T-helper 9 cell (primary cell): ENCODE measurements at places on chromosomes 13 and 19.

DNA sequence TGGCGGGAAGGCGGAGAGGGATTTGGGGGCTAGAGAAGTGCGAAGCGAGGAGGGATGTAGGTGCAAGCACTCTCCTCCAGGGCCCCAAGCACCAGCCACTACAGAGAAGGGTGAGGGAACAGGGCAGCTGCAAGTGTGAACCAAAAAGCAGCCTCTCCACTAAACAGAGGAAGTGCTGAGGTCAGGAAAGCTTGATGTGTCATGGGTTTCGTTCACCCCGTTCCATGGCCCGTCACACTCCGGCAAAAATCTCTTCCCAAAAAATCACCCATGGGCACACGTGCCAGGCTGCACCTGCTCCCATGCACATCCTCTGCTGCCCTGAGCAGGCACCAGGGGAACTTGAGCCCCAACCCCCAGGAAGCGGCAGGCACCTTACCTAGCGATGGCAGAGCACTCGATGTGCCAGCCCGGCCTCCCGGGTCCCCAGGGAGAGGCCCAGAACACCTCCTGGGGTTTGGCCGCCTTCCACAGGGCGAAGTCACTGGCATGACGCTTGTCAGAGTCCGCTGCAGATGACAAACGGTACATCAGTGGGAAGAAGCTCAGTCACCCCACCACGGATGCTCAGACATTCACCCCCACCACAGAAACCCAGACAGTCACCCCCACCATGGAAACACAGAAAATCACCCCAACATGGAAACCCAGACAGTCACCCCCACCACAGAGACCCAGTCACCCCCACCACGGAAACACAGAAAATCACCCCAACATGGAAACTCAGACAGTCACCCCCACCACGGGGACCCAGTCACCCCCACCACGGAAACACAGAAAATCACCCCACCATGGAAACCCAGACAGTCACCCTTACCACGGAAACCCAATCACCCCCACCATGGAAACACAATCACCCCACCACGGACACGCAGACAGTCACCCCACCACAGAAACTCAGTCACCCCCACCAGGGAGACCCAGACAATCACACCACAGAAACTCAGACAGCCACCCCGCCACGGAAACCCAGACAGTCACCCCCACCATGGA, 29.0 kb downstream of the CARS2 start:
- DNase-seq = no peak

- DNase-seq = no peak
Observed at GRCh38 chr13:112905990-112906641, 62.9 kb upstream of the MCF2L start.

DNA sequence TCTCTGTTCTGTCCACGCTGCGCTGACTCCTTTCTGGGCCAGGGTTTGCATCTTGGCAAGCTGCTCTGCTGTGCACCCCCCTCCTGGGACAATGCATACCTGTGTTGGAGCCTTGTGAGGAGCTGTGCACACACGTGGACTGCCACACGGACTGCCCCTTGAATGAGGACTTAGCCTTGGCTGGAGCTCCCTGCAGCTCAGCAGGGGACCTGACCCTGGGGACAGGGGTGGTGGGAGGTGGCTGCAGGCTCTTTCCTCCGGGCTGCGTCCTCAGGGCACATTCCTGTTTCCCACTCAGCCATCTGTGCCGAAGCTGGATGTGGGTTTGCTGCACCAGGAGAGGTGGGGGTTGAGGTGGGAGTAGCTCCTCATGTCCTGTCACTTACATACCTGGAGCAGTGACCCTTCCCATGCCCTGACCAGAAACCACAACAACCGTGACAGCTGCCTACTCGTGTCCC, 8.2 kb downstream of the RAB11B start:
- DNase-seq = no peak

DNA sequence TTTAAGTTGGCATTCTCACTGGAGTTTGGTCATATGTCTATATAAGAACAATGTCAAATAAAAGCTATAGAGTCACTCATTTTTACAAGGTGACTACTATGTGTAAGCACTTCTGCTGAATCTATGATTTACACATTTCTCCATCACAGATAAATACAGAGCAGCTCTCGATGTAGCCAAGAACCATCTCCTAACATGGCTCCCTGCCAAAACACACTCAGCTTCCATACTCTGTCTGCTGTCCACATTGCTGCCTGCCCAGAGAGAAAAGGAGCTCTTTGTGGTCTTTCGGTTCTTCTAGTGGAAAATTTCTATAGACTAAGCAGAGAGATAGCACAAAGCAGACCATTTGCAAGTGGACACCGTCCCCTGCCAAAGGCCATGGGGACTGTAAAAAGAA, 190.9 kb upstream of the KLF12 start:
- DNase-seq = no peak

- DNase-seq = peak; percentile 77
Observed at GRCh38 chr19:39402346-39403300, 4.0 kb upstream of the ZFP36 start.

GRCh38 chr19:6632002-6632621, 37.8 kb downstream of the TNFSF14 start:
- DNase-seq = peak; percentile 79

DNA sequence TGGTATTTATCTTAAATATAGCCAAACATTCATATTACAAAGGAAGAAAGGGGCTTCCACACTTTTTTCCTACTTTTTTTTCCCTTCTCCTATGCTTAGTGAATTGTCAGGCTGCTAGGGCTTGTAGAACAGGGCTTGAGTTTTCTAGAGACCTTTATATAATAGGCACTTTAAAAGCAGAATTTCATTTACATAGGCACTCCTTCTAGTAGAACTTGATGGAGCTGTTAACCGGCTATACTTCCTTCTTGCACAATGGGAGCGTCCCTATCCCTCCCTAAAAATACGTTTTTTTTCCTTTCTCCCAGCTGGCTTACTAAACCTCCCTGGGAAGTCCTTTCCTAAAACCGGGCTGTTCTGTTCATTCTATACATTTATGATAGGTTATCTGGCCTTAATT, 1.1 kb downstream of the TRIM13 start:
- DNase-seq = no peak

- DNase-seq = no peak
Observed at GRCh38 chr13:73677048-73677601, 457.1 kb downstream of the KLF12 start.

DNA sequence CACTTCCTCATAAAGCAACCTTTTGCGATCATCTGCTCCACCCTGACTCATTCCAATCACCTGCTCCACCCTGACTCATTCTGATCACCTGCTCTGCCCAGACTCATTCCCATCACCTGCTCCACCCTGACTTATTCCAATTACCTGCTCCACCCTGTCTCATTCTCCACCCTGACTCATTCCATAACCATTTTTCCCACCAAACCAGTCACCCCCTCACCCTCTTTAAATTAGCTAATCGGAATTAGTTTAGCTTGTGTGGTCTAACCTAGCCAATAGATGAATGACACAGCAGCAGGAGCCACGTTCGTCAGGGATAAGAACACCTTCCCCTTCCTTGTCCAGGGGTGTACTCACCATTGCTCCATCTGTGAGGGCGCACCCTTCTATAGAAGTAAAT, 134.0 kb downstream of the COG6 start:
- no peak for DNase-seq

DNA sequence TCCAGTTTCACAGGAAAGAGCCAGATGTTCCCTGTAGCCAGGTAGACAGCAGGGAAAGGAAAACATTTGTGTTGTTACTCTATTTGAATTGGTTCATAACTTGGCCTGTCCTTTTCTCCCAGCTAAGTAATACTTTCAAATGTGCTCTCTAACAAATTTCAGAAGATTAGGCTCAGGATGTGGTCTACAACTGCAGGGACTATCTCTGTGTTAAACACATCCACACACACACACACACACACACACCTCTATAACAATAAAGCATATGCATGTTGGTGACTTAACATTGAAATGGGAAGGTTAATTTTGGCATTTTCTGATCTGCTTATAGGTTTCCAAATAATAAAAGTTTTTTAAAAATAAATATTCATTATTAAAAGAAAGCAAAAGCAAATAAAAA, 316.0 kb upstream of the ARGLU1 start:
- no peak for DNase-seq

DNA sequence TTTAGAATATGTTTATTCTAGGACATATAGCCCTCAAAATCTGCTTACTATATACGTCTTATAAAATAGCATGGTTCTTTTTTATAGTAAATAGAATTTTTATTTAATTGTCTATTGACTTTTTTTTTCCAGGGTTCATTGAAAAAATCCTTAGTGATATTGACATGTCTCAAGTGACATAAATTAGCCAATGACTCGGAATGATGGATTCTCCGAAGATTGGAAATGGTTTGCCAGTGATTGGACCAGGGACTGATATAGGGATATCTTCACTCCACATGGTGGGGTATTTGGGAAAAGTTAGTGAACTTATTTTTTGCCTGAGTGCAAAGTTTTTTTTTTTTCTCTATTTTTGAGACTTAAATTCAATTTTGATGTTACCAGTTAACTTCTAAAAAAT, 3.2 kb downstream of the USPL1 start:
- DNase-seq = no peak

- no peak for DNase-seq
Observed at GRCh38 chr19:32067685-32068084, 277.7 kb upstream of the ZNF507 start.

- DNase-seq = no peak
Observed at GRCh38 chr13:105327581-105328126, 1207.8 kb downstream of the EFNB2 start.

- no peak for DNase-seq
Observed at GRCh38 chr13:66265371-66265770, 964.8 kb downstream of the PCDH9 start.

GRCh38 chr13:67632590-67632989, 402.5 kb upstream of the PCDH9 start:
- DNase-seq = no peak

- no peak for DNase-seq
Observed at GRCh38 chr19:34366738-34367623, 2.0 kb downstream of the GPI start.

DNA sequence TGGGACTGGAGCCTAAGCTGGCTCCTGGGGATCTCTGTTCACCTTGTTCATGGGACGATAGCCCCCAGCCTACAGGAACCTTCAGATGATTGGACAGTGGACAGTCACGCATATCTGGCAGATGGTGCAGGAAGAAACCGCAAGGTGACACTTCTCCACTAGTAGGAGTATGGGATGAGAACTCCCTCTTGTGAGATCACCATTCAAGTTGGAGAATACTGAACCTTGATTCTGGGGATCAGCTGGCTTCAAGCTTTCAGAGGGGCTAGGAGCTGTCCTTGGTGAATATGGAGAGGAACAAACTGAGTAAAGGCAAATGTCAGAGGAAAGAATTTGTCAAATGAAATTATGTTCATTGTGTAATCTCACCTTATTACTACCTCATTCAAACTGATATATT, 204.5 kb downstream of the PDS5B start:
- DNase-seq = no peak

- DNase-seq = no peak
Observed at GRCh38 chr19:16429066-16429758, 42.6 kb downstream of the EPS15L1 start.

GRCh38 chr19:56141417-56141993, 418 bp downstream of the ZNF444 start:
- no peak for DNase-seq

DNA sequence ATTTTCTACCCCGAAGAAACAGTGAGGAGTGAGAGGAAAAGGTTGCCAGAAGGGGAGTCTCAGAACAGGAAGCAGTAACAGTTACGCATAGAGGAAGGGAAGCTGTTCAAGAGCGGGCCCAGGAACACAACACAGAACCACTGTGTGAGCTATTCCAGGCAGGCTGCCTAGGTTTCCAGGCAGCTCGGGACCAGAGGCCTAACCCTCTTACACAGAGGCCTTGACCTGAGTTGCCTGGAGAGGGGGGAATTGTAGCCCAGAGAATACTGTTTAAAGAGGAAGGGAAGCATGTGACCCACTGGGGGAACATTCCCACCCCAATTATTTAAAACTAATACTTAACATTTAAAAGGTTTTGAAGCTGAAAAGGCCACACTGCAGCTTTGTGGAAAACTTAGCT, 93.3 kb upstream of the ZNF98 start:
- DNase-seq = no peak

DNA sequence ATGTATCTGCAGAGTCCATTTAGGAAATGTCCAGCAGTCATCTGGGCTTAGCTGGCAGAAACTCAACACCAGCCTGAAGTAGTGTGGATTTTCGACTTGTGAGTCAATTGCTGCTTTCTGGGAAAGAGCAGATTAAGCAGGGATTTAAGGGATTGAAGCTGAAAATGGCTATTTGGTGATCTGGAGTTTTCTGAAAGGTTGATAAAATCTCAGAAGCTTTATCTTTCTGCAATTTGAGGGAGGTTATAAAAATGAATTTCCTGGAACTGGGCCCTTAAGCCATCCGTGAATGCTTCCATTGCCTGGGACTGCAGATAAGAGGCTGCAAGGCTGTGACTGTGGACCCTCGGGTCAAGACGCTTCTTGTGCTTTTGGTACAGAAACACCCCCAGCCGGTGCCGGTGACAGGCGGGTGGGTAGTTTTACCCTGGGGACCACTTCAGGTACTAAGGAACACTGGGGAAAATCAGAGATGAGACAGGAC, 61.5 kb downstream of the COL4A1 start:
- DNase-seq = no peak

- DNase-seq = no peak
Observed at GRCh38 chr19:41023193-41023592, 32.1 kb downstream of the CYP2B6 start.

GRCh38 chr13:51981355-51981754, 29.9 kb downstream of the ATP7B start:
- DNase-seq = no peak

DNA sequence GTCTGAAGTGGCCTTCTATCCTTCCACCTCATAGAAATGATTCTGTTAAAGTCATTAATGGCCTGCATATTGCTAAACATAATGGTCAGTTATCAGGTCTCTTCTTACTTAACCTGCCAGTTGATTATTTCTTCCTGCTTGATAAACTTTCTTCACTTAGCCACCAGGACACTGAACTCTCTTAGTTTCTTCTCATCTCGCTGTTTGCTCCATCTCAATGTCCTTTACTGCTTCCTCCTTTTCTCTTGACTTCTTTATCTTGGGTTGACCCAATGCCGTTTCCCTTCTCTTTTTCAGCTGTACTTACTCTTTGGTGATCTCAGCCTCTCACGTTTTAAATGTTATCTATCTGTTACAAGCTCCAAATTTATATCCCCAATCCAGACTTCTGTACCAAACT, 17.1 kb upstream of the CLC start:
- no peak for DNase-seq

DNA sequence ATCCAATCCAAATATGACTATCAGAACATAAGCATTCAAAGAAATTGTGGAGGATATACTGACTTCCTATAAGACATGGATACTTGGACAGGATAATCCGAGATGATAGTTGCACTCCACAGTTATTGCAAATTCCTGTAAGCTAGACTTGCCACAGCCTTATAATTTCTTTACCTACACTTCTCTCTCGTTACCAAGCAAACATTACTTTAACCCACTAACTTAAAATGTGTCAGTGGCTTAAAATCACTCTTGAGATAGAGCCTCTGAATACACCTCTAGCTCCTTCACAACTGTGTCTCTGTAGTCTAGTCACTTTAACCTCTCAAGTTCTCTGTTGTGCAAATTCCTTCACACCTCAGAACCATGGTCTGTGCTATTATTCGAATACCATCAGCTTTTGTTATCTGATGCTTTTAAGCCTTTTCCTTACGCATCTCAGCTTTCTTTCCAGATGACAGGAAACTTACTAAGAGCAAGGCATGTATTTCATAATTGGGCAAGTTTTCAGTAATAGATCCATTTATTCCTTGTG, 474.9 kb upstream of the MIR17HG start:
- no peak for DNase-seq

- no peak for DNase-seq
Observed at GRCh38 chr19:46341937-46342336, 5.0 kb upstream of the PPP5C start.

GRCh38 chr19:33416307-33417215, 43.1 kb downstream of the CEBPG start:
- DNase-seq = peak; percentile 63
